ENCODE measurements at places on chromosomes 12 and 14.

DNA sequence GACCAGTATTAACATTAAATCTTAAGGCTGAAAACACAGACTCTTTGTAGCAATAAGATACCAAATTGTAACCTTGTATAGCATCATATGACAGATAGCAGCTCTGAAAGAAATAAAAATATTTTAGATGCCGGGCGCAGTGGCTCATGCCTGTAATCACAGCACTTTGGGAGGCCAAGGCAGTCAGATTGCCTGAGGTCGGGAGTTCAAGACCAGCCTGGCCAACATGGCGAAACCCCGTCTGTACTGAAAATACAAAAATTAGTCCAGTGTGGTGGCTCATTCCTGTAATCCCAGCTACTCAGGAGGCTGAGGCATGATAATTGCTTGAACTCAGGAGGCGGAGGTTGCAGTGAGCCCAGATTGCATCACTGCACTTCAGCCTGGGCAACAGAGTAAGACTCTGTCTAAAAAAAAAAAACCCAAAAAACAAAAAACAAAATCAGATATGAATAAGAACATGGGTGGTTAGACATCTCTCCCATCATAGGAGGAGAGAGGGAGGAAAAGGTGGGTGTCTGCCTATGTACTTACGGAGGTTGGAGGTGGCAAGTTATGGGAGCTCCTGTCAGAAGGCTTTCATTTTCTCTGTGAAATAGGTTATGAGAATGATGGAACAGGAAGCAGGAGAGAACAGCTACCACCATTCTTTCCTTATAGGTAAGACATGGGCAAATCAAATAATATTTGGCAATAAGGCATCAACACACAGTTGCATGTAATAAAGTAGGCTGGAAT is 7.6 kb upstream of the HEBP1 start:
- no peak for DNase-seq

DNA sequence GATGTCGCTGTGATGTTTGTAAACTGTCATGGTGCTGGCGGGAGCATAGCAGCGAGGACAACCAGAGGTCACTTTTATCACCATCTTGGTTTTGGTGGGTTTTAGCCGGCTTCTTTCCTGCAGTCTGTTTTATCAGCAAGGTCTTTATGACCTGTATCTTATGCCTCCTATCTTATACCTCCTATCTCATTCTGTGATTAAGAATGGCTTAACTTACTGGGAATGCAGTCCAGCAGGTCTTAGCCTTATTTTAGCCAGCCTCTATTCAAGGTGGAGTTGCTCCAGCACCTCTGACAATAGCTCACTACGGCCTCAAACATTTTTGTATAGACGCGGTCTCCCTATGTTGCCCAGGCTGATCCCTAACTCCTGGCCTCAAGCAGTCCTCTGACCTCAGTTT is 53.7 kb downstream of the B4GALNT3 start:
- no peak for DNase-seq

DNA sequence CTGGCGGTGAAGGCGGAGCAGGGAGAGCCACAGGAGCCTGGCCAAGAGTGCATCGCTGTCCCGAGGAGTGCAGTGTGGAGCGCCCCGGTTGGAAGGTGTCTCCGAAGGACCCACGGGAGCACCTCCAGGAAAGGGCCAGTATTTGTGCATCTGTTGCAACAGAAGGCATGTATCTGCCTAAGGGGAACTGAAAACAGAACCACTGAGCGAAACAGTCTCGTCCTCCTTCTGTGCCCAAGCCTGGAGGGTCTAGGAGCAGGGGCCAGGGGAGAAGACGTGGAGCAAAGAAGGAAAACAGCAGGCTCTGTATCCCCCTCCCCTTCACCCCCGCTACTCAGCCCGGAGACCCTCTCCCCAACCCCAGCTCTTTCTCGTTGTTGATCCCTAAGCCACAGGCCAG is 5.3 kb upstream of the LRRC10 start:
- no peak for DNase-seq

GRCh38 chr12:6085841-6086240 is 38.6 kb downstream of the VWF start:
- DNase-seq: no peak

DNA sequence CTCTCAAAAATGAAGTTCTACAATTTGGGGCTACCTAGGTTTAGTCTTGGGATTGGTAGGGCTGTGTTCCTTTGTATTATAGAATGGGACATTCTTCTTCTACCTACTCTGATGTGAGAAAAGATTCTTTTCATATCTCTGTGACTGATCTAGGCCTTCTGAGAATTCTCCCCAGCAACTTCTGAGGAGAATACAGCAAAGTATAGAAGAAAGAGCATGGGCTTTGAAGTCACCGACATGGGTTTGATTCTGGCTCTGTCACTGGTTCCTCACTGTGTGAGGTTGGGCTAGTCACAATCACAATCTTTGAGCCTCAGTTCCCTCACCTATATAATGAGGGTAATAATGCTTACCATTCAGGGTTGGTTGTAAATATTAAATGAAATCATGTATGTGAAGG is 5.0 kb downstream of the ATN1 start:
- no peak for DNase-seq

- DNase-seq: no peak
These were observed 48.3 kb upstream of the KCNMB4 start for GRCh38 chr12:70317781-70318180.

DNA sequence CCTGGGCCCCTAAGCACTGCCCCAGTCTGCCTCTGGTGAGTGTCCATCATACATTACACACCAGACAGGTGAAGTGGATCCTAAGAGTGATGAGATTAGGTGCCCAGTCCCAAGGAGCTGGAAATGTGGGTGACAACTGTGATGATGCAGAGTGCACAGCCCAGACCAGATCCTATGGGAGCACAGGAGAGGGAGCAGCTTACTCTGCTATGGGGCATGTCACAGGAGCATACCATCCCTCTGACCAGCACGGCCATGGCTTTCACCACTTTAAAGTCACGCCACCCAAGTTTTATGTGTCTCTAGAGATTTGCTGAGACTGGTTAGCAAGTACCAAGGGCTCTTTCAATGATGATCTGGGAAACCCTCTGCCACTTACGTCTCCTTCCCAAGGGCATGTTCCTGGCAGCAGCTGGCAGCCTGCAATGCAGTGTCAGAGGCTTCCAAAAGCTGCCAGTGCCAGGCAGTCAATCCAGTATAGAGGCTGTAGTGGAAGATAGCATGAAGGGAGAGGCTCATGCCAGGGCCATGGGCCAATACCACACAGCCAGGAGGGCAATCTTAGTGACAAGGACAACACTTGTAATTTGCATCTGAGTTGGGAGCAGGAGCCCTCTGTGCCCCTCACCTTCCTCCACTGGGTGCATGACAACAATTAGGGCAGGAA is 40.2 kb downstream of the STAB2 start:
- no peak for DNase-seq

GRCh38 chr12:87676731-87677130 is 352.5 kb downstream of the C12orf50 start:
- DNase-seq: no peak

DNA sequence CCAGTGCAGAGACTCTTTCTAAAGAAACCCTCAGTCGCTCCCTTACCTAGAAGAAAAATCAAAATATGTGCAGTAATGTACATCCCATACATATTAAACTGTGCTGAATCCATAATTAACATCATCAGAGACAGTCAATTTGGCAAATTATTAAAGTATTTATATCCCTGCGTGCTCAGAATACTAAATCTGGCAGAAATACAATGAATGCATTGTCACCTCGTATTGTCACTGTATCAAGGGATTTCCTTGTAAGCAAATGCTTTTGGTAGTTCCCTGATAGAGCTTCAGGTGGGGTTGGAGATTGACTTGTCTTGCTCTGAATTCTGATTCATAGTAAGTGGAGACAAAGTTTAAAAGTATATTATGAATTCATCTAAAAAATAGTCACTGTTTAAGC is 319.1 kb downstream of the PPFIA2 start:
- DNase-seq: no peak

GRCh38 chr12:49971141-49971540 is 1.6 kb upstream of the AQP6 start:
- no peak for DNase-seq

GRCh38 chr14:22517117-22517720 is 71.8 kb downstream of the DAD1 start:
- DNase-seq: no peak

DNA sequence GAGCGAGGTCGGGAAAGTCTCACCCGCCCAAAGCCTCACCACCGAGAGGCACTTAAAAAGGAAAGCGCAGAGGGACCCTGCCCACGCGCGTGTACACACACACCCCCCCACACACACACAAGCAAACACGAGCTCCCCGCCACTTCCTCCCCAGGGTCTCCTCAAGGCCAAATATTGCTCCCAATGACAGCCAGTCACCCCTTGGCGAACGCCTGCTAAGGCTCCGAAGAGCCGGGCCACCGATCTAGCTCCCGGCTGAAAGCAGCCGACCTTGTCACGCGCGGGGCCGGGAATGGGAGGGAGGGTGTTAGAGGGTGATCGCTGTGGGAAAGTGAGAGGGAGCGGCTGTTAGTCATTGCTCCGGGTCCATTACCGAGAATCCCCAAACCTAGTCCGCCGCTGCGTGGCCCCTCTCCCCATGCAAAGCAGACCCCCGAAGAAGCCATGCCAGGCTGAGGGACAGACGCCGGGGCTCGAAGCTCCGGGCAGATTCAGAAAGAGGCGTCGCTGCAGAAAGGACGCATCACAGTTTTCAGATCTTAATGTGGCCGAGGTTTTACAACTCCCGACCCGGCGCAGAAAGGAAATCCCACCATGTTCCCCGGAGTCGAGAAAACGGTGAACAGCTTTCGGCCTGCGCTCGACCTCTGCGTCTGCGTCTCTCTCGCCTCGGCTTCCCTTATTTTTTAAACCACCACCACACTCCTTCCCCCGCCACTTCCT is 2.6 kb downstream of the BMP4 start:
- DNase-seq: no peak

DNA sequence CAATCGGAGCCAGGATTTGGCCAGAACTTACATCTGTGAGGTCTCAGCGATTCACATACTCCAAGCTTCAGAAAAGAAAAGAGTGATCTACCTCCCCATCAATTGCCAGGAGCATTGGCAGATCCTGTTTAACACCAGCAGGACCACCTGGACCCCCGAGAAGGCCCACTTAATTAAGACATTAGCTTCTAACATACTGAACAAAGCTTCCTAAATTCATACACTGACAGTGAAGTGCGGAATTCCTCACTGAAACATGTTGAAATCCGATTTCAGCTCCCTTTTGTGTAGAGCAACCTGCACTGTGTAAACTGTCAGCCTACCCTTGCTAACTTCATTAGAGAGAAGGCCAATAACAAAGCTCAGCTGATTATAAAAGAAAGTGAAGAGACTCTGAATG is 274.0 kb downstream of the NOVA1 start:
- DNase-seq: no peak

DNA sequence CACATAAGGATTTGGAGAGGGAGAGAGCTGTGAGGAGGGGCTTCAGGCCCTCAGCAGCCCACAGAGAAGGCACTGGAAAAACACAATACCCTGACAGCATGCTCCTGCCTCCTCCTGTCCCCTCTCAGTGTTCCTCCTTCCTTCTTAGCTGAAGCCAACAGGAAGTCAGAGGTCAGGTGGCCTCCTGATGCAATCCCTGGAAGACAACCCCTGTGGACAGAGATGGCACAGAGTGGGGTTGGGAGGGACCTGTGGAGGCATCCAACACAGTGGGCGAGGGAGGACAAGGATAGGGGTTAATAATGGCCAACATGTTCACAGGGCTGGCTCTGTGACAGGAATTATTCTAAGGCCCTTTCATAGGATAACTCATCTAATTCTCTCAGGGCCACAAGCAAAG is 15.4 kb upstream of the IFI27L2 start:
- no peak for DNase-seq

DNA sequence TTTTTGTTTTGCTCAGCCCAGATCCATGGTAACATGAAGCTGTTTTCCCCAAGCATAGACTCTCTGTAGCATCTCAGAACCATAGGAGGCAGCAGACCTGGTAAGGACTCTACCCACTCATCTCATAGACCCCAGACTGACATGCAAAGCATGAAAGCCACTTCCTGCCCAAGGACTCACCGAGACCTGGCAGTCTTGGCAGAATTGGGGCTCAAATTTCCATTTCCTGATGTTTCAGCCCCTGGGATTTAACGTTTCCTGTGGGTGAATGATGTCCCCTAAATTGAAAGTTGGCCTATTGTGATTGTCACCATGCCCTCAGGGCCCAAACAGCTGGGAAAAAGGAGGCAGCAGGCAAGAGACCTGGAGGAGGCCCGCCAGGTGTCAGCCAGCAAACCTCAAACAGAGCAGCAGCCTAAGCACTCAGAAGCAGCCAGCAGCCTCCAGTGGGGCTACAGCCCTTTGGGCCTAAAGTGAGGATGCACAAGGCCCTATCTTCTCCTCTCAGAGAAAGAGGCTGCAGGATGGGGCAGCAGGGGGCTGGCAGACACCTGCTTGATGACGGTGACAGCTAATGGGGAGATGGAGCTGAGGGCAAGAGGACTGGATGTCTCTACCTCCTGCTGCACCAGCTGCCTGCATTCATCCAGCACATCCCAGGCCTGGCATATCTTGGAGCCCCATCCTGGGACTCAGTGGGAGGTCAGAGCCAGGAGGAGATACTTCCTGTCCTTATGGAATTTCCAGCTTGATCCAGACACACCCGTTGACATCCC is 8.5 kb downstream of the KRT85 start:
- no peak for DNase-seq

DNA sequence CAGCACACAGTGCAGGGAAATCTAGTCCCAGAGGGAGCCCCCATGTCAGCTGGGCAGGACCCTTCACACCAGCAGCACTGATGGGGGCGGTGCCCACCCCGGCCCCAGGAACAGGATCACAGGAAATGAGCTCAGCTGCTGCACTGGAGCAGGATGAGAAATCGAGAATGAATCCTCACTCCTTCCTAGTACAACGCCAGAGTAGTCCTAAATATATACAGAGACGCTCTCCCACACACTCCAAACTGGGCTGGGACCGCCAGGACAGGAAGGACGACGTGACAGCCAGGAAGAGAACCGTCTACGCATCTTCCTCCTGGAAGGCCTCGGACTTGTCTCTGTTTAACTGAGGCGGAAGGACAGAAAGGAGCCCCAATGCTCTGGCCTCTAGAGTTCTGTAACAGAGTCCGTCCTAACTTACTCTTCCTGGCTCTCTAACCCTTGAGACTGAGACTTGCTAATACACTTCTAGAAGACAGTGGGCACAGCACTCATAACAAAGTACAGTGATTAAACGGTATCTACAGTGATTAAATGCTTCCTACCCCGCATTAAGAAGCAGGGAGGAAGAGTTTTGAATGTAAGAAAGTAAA is 33.4 kb downstream of the CDC42BPB start:
- no peak for DNase-seq

DNA sequence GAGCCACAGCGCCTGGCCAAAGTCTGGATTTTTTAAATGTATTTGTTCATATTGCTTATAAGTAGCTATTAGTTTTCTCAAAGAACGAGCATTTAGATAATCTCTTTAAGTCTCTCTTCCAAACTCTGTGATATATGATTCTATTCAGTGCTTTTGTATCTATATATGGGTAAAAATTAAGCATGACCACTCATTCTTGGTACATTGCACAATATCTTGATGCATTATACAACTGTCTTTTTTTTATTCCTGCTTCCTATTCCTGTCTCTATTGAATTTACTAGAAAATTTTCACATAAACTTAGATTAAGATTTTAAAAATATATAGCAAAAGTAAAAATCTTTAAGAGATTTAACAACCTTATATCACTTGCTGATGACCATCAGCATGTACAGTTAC is 29.1 kb downstream of the SOCS2 start:
- DNase-seq: no peak

Measured in esophagus squamous epithelium (tissue), 5 donors.